LNCaP clone FGC (cell line): ENCODE measurements at places on chromosomes 2 and 18.
A peak's percentile ranks its signal among the peaks of the same experiment; 100 is the strongest.

- DNase-seq, result no peak
Measured at GRCh38 chr2:152221839-152222238, 46.3 kb upstream of the STAM2 start.

GRCh38 chr2:237943395-237944094, 23.3 kb upstream of the UBE2F start:
- DNase-seq, result no peak

GRCh38 chr18:31835528-31836133, 75.0 kb upstream of the SLC25A52 start:
- DNase-seq, result no peak

- DNase-seq, result no peak
Measured at GRCh38 chr2:222823183-222823930, 37.5 kb upstream of the ACSL3 start.

GRCh38 chr2:235577404-235578330, 83.8 kb downstream of the AGAP1 start:
- no peak for DNase-seq

DNA sequence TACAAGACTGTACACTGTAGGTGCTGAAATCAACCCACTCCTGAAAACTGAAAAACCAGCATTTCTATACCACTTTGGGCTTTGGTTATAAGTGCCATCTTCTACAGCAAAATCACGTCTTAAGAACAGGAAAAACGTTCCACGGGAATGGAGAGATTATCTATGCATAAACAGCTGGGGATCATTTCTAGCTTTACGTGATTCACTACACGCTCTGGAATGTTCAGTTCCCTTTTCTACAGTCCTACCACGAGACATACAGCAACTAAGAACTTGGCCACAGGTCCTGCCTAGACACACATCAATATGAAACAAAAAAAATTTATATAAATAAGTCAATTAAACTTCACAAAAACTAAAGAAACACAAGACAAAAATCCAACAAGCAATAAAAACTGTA, 3.6 kb downstream of the CXCR4 start:
- no peak for DNase-seq

DNA sequence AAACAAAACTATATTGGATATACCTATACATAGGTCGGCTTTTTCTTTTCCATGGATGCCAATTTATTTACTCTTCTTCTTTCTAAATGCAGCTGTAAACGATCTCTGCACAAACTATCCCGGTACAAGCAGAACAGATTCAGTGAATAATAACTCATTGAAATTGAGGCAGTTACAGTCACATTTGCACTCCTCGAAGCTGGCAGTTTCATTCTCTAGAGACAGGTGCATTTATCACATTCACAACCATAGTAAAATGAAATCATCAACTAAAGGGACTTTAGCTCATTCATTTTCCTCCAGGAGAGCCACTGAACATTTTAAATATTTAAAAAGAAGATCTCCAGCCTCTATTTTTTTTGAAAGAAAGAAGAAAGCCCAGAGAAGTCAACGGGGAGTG, 551.7 kb downstream of the LRP1B start:
- DNase-seq, result no peak

DNA sequence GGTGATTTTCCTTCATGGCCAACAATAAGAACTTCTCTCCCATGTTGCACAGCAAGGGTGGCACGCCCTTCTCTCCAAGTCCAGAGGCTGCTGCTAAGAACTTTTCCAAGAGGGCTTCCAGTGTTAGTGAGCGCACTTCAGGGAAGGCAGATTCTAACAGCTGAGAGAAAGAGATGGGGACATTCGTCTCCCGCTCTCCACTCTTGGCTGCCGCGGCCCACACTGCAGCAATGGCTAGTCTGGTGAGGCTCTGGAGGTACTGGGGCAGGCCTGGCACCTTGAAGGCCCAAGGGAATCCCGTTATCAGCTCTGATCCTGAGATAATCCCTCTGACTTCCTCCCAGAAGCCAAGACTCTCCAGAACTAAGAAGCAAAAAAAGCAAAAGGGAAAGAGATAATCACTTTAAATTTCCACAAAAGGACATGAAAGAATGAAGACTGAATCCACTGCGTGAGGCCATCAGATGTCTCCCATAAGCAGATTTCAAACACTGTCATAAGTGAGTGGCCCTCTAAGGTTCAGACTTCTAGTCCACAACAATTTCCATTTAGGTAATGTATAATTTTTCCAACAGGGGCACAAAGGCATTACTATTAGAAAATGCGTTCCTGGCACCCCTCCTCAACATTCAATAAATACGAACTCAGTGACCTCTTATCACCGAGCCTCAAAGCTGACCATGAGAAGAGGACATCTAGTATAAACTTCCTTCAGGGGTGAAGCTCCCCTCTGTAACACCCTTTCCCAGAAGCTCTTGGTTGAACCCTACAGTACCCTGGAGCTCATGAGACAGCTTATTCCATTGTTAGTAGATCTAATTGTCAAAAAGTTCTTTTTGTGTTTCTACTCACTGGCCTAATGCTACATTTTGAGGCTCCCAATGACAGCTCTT, 66.7 kb upstream of the ZFP36L2 start:
- no peak for DNase-seq

GRCh38 chr2:20168048-20168726, 56.7 kb downstream of the SDC1 start:
- peak; percentile 52 for DNase-seq

DNA sequence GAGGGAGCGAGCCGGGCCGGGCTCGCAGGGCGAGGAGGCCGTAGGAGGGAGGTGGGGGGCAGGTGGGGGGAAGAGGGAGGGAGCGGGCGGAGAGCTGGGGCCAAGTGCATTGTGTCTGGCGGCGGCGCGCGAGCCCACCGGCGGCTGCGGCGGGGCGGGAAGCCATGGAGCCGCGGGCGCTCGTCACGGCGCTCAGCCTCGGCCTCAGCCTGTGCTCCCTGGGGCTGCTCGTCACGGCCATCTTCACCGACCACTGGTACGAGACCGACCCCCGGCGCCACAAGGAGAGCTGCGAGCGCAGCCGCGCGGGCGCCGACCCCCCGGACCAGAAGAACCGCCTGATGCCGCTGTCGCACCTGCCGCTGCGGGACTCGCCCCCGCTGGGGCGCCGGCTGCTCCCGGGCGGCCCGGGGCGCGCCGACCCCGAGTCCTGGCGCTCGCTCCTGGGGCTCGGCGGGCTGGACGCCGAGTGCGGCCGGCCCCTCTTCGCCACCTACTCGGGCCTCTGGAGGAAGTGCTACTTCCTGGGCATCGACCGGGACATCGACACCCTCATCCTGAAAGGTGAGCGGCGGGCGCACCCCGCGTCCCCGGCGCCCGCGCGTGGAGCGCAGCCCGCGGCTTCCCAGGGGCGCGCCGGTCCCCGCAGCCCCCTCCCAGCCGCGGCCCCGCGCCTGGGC, at the start of gene TMEM178A:
TMEM178A (plus strand) TSS at position 107 of the 680 bp plus-strand sequence; CDS start at position 165, 58 bp downstream.
- no peak for DNase-seq
